ENCODE measurements at places on chromosomes 4 and X.
A peak's percentile ranks its signal among the peaks of the same experiment; 100 is the strongest.

DNA sequence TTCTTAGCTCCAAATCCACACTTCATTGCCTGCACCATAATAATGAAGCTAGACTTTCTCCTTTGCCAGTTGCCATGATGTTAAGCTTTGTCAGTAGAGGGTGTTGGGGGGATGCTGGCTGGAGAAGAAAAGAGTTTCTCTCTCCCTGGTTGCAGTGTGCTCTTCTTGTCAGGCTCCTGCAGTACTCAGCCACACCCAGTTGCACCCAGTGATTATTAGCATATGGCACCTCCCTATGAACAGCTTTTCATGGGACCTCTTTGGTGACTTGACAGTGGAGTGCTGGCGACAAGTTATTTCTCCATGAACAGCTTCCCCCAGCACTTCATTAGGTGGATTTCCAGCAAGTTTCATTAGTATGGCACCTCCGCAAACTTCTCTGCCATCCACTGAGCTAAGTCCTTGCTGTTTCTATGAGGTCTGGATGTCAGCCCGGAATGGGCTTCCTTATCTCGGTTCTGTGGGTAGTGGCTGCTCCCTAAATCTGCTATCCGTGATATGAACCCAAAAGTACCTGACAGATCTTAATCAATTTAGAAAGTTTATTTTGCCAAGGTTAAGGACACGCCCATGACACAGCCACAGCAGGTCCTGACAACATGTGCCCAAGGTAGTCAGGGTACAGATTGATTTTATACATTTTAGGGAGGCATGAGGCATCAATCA, 18.8 kb upstream of the OTUD4 start:
- DNase-seq, result no peak

DNA sequence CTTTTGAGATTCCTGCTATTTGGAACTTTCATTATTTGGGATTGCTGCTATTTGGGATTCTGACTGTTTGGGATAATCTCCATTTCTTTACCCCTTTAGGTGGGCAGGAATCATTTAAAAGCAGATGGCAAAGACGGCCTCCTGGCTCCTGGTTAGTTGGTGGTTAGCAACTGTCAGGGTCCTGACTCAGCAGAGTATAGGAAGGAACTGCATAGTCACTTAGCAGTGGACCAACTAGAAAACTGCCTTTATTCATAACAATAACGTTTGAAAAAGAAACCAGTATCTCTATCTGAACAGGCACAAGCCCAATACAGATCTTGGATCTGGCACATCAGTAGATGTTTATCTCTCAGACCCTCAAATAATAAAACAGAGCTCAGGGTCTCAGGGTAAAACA, 469.7 kb upstream of the FGF16 start:
- DNase-seq, result no peak

DNA sequence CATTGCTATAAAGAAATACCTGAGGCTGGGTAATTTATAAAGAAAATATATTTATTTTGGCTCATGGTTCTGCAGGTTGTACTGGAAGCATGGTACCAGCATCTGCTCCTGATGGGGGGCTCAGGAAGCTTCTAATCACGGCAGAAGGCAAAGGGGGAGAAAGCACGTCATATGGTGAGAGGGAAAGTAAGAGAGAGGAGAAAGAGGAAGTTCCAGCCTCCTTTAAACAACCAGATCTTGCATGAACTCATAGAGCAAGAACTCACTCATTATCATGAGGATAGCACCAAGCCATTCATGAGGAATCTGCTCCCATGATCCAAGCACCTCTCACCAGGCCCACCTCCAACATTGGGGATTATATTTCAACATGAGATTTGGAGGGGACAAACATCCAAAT, 125.0 kb upstream of the GRPR start:
- DNase-seq, result no peak

DNA sequence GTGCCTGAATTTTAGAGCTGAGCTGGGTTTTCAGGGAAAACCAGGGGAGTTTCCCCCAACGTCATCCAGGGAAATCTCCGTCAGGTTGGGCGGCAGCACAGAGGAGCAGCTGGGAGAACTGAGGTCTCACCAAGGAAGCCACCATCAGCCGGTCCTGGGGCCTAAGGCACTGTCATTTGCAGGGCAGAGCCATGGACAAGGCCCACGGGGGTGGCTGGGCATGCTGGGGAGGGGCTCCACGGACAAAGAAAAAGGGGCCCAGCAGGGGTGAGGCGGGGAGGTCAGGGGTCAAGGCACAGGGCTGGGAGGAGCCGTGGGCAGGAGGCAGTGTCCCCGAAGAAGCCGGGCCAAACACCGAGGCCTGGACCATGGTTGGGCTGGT, 109.8 kb downstream of the HMX1 start:
- peak; percentile 8 for DNase-seq

DNA sequence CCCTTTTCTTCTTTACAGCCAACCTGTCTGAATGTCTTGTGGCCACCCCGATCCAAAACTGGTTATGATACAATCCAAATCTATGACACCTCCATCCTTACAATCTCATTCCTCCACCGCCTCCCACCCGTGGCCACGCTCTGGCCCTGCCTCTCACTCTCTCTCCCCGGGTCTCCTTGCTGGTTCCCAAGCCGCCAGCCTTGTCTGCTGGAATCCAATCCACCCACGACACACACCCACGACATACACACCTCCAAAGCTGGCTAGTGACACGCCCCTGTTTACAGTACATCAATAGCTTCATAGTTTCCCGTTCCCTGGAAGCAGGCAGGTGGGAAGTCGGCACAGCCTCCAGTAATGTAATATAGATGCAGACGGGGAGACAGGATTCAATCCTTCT, 99.0 kb downstream of the WFS1 start:
- DNase-seq, result no peak

GRCh38 chr4:101114936-101115372, 232.4 kb downstream of the PPP3CA start:
- DNase-seq, result no peak

DNA sequence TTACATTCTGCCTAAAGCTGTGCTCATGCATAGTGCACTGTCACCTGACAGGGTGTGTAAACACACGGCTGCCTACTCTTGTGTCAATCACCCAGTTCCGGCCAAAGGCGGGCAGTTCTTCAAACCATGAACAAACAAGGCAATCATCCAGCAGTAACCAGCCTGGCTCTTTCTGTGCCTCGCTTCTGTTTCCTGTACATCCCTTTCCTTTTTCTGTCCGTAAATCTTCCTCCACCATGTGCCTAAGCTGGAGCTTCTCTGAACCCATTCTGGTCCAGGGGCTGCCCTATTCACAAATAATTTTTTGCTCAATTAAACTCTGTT, 60.8 kb upstream of the CBR4 start:
- DNase-seq, result no peak

- no peak for DNase-seq
Observed at GRCh38 chr4:47217884-47218283, 186.5 kb downstream of the GABRB1 start.

GRCh38 chr4:2832981-2833670, 10.5 kb upstream of the ADD1 start:
- DNase-seq, result no peak

DNA sequence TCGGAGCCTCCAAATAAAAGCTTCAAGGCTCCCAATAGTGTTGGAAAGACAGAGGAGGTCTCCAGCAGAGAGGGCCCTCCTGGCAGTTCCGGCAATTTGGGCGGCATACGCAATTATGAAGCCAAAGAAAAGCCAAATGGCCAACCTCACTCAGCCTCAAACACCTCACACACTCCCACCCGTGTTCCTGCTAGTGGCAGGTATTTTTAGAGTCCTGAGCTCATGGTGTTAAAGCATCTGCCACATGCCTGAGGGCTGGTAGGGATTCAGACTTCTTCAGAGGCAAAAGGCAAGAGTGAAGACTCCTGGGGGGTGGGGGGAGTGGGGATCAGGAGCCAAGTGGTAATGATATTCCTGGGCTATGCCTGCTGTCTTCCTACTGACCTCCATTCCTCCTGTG, 7.4 kb downstream of the RAB33A start:
- DNase-seq, result no peak

- no peak for DNase-seq
Observed at GRCh38 chrX:134026565-134027311, 41.3 kb upstream of the GPC3 start.

DNA sequence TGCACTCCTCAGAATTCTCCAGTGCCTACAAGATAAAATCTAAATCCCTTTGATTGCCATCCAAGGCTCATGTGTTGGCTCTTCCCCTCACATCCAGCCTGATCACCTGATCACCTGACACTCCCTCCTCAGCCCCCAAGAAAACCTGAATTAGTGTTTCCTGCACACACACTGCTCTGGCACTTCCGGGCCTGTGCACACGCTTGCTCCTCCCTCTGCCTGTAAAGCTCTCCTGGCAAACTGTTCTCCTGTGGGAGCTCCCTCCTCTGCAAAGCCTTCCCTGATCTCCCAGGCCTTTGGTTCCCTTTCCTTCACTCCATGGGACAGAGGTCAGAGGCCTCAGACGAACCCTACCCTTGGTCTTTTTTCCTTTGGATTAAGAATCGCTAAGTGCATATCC, 19.9 kb downstream of the PHKA2 start:
- no peak for DNase-seq

GRCh38 chrX:106612393-106612763, 600 bp downstream of the RADX start:
- DNase-seq, result no peak

DNA sequence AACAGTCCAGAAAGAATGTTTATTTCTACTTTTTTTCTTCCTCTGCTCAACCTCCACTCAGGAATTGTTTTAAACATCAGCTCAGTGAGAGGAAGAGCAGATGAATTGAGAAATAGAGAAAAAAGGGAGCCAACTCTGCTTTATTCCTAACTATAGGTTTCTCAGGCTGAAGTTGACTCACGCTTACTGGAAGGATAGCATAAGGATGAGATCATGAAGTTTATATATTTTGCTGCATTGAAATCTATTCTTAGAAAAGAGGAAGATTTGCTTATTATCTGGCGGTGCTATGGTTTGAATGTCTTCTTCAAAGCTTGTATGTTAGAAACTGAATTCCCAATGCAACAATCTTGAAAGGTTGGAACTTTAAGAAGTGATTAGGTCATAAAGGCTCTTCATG, 1673.4 kb upstream of the PCDH7 start:
- DNase-seq, result no peak

DNA sequence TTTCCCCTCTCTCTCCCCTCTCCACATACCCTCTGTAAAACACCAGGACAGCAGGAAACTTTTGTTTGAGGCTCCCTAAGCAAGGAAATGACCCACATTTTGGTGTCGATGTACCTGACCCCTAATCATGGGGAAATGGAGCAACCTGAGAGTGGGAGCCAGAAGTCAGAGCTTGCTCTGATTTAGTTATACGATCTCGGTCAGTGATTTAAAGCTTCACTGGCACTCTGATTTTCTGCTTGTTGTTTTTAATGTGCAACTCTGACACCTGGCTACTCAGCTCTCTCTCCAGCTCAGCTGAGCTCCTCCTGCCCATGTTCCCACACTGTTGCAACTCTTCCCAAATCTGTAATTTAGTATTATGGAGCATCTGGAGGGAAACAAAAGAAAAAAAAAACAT, 408.6 kb downstream of the ADAM29 start:
- no peak for DNase-seq

GRCh38 chrX:30688641-30689040, 35.4 kb downstream of the GK start:
- no peak for DNase-seq

GRCh38 chr4:177967328-177967727, 525.1 kb upstream of the AGA start:
- no peak for DNase-seq

DNA sequence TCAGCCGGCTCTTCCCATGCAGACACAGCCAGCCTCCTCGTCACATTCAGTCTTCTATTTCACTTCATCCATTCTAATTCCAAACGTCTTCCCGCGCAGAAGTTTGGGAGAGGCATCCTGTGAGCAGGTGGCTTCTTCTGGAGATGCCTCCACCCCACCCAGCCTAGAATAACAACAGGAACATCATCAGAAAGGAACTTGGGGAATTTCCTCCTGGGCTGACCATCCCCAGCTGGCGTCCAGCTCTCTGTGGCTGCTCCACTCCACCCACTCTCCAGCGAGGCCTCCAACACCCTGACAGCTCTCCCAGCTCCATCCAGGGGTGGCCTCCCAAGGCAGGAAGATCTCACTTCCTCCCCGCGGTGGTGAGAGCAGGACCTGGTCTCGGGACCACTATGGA, 5.5 kb upstream of the C4orf50 start:
- DNase-seq, result no peak

DNA sequence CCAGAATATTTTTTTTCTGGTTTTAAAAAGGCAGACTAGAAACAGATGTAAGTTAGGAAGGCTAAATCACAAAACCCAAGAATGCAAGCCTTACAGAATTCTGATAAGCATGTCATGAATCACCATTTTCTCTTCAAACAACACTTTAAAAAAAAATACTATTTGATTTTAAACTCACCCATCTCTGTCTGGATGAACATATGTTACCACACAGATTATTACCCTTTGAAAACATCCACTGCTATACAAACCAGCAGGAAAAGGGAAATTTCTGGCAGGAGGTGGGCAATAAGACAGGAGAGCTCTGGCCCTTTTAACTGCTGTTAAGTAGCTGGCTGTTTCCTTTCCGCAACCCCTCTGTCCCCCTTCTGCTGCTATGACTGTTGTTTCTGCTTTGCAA, 317.7 kb upstream of the NOCT start:
- no peak for DNase-seq

DNA sequence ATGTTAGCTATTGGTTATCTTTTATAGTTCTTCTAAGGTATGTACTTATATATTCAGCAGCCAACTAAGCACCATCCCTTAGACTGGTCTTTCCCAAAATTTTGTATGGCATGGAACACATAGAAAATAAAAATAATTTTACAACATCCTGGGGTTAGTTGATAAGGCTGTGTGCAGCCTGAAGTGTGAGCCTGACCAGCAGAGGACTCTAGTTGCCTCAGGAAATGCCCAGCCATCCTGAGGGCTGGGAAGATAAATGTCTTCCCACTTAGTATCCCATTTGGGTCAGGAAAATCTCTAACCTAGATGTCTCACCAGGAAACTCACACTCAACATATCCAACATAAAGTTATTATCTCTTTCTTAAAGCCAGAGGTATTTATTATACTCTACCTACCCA, 251.4 kb upstream of the POF1B start:
- DNase-seq, result no peak

DNA sequence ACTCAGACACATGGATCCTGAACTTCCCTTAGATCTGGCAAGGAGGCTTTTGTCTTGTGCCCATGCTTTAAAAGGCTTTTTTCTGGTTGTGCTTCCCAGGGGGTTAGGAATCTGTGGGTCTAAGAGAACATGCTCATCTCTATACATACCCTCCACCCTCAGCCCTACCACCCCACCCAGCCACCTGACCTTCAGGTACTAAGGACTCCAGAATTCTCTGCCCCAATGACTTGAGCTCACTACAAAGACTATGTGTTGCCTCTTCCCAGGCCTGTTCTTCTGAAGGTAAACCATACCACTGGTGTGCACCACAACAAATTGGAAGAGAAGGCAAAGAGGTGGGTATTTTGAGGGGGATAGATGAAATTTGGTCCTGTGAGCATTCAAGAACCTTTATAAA, 167.3 kb upstream of the ETNPPL start:
- DNase-seq, result no peak

Measured in left ventricle myocardium superior (tissue), 1 donor.